ENCODE measurements at places on chromosomes 13 and 19.

DNA sequence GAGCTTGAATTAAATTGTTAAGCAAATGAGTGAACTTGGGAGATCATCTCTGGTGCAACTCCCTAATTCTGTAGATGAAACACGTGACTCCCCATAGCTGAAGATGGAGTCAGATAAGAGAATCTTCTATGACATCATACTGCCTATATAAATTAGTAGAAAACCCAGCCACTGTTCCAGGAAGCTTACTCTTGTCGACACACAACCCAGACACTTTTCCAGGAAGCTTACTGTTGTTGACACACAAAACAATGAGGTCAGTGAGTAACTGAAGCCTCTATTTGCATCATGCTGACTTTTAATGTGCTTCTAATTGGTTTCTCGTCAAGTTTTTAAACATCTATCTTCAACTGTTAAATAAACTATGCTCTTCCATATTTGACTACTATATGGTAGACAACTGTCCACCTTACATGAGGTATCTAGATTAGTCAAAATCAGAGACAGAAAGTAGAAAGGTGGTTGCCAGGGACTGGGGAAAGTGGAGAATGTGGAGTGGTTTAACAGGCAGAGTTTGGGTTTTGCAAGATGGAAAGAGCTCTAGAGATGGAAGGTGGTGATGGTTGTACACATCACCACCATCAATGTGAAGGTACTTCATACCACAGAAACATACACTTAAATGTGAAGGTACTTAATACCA lies 168.2 kb downstream of the FGF14 start:
- DNase-seq, result no peak

- no peak for DNase-seq
Measured at GRCh38 chr13:51914137-51914493, 52.3 kb downstream of the CCDC70 start.

GRCh38 chr19:12913851-12914690 lies 5.0 kb downstream of the SYCE2 start:
- no peak for DNase-seq

DNA sequence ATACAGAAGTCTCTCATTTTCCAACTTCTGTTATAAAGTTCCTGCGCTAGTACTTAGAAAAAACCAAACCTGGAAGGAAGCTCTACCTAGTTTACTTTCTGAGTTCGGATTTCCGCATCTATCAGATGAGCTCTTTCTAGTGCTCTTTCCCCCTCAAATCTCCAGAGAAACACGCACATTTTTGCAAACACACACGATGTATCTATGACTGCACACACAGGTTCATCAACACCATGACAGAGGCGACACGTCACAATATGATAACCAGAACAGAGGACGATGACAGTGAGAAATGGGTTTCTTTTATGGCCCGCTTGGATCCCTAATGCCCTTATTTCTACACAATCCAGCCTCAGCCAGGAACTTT lies 629 bp upstream of the LRRC63 start:
- DNase-seq, result no peak
